ENCODE measurements at places on chromosomes 12 and 14.

DNA sequence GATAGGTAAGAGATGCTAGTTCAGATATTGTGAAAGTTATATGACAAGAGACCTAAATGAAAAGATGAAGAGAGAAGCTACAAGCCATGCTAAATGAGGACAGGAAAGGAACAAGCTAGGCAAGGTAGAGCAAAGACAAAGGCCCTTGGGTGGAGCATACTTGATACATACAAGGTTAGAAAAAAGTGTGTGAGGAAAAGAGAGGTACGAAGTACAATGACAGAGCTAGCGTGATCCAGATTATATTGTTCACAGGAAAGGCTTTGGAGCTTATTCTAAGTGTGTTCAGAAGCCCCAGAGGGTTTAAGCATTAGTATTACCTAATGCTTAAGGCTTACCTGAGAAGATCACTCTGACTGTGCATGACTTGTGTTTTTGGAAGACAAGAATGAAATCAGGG, 75.0 kb downstream of the SLCO1B3 start:
- DNase-seq: no peak

DNA sequence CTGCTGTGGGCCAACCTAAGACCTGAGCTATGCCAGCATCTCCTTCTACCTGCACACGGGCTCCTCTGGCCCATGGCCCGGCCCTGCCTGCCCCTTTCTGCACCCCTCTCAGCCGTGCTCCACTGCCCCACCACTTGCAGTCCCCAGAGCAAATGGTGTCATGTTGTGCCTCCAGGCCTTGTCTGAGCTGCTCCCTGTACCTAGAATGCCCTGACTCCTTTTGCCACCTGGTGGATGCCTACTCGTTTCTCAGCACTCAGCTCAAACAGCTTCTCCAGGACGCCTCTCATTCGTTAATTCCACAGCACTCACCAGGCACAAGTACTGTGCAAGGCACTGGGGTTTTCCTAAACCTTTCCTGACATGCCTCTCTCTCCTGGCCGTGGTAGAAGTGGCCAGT, 63.2 kb upstream of the PNMA1 start:
- DNase-seq: no peak

DNA sequence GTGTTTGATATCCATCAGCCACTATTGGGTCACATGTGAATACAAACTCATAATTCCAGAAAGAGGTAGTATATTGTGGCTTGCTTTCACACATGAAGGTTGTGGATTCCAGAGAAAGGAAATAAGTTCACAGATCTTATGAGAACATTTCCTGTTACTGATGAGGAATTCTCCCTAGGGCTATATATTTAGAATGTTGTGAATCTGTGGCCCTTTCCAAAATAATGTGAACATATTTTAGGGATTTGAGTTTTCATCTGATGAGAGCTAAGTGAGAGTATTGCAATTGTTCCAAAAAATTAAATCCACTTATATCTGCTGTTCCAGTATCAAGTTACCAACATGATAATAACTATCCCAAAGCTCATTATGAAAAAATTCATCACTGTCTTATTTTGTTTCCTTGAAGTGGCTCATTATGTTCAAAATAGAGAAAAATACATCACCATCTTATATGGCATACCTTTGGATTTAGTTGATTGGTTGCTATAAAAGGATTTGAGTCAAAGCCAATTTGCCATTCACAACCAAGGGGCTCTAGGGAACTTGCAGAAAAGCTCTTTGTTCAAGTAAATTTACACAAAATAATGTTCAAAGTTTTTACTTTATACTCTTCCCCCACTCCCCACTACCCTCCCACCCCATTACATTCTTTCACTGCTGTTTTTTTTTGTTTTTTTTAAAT, 76.3 kb downstream of the MYRFL start:
- DNase-seq: peak; percentile 51

DNA sequence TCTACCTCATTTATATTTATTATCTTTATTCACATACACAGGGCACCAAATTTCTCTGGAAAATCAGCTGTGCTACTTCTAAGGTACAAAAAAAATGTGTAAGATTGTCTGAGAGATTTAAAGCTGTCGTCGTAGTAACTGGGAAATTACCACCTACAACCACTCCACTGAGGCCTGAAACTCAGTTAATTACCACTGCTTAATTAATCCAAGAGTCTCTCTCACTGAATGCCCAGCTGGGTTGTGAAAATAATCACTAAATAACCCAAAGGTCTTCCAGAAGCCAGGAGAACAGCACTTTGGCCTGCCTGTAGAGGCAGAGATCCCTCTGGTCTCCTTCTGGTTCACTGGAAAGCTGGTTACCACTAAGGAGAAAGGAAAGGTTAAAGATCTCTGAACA, 207.2 kb upstream of the TMPO start:
- no peak for DNase-seq

GRCh38 chr12:85504624-85505023, 224.6 kb downstream of the ALX1 start:
- DNase-seq: no peak

GRCh38 chr14:104822821-104823615, 22.1 kb downstream of the ZBTB42 start:
- DNase-seq: no peak

DNA sequence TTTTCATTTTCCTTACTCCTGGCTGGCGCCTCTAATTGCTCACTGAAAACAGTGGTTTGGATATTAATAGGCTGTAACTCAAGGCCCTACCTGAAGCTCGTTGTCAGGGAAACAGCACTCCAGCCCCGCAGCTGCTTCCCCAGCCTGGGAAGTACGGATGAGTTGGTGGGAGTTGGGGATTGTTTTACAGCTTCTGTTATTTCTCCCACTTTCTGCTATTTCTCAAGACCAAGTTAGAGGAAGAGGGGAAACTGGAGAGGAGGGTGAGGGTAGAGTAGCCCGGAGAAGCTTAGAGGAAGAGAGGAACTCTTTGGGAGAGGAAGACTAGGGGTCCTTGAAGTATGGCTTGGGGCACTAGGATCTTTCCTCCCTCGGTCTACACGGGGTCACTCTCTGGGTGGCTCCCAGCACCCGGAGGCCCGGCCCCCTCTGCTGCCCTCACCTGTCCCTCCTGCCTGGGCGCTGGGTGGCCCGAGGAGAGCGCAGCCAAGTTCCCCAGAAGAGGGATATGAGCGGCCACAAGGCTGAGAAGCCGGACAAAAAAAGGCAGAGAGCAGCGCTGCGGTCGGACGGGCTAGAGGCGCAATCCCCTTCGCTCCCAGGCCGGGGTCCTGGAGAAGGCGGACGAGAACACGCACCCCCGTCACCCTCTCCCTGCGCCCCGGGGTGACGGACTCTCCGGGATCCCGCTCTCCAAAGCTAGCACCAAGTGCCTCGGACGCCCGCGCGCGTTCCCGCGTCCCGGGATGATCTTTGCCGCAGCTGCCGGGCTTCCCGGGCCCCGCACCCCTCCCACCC, 671 bp downstream of the SPTB start:
- DNase-seq: no peak

GRCh38 chr14:61152851-61153364, 128.2 kb downstream of the TMEM30B start:
- DNase-seq: peak; percentile 74

GRCh38 chr12:89895591-89895990, 187.0 kb upstream of the ATP2B1 start:
- no peak for DNase-seq

GRCh38 chr14:21083565-21084325, 13.6 kb downstream of the ARHGEF40 start:
- no peak for DNase-seq

DNA sequence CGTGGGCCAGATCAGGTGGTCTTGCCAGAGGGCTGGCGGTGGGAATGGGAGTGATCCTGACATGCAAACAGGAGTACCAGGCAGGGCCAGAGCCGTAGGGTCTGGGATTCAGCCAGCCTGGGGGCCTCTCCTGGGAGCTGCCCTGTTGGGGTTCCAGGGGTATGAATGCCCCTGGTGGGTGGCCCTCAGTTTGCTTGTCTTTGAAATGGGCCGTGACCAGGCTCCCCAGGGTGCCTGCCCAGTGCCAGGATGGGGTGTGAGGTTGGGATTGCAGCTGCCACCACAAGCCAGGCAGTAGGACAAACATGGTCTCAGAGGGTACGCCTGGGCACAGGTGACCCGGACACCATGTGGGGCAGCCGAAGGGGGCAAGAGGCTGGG, 168.8 kb downstream of the KIF26A start:
- DNase-seq: no peak

DNA sequence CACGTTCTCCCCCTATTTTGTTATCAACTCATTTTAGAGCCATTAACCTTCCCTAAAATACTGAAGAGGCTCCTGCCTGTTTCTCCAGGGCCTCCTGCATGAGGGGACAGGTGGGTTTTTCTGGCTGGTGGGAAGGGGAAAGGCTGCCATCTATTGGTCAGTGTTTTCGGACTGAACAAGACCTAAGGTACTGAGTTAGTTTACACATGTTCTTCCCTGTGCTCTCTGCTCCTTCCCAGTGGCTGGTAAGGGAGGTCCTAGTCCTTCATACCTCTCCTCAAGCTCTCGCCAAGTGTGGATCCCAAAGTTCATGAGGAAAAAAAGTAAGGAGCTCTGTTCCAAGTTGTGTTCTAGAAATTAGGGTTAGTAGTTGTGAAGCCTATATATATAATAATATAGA, 357.5 kb downstream of the FSCB start:
- DNase-seq: no peak

- no peak for DNase-seq
Measured at GRCh38 chr12:84073401-84073800, 839.2 kb downstream of the SLC6A15 start.

DNA sequence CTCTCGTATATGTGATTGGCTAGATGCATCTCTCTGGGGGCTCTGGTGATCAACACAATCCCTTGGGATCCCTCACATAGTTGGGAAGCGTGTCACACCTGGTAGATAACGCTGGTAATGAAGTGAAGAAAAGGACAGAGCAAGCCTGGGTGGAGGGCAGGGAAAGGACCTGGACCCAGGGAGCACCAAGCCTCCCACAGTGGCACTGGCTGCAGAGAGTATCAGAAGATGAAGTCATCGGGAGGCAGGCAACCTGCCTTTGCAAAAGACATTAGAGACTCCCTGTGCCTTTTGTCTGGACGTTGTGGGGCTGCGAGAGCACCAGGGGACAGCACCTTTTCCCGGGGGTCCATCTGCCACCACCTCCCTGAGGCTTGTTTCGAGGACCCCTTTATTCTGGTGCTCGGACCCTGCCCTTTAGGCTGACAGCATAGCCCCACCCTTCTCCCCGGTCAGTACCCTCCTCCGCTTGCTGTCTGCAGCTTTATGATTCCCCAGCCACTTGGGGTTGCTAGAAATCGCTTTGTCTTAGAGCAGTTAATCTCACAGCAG, 116.4 kb downstream of the EML1 start:
- DNase-seq: peak; percentile 39

GRCh38 chr12:114140576-114140975, 174.5 kb upstream of the RBM19 start:
- no peak for DNase-seq

GRCh38 chr14:54685286-54685845, 118.4 kb downstream of the SAMD4A start:
- no peak for DNase-seq

GRCh38 chr14:104102282-104102914, 16.9 kb downstream of the ASPG start:
- DNase-seq: no peak

GRCh38 chr12:20096430-20096829, 271.9 kb upstream of the PDE3A start:
- DNase-seq: peak; percentile 25

- no peak for DNase-seq
Measured at GRCh38 chr12:94798113-94798512, 147.8 kb upstream of the TMCC3 start.

GRCh38 chr12:101235686-101236085, 25.6 kb upstream of the SLC5A8 start:
- no peak for DNase-seq

- no peak for DNase-seq
Measured at GRCh38 chr14:94439453-94440057, 13.0 kb downstream of the SERPINA11 start.

DNA sequence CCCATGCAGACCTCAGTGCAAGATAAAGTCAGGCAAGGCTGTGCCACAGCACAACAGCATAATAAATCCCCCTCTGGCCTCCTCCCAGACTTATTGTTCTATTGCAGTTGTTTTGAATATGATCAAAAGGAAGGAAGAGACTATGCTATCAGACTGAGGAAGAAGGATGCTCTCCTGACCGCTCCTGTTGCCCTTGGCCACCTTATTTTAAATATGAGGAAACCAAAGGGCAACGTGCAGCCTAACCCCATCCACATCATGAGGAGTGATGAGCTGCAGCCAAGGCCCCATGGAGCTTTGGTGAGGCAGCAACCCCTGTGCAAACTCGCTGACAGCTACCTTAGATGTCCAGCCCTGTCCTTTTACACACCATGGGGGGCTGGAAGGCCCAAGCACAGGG, 291.7 kb downstream of the ZFP36L1 start:
- no peak for DNase-seq

- DNase-seq: no peak
Measured at GRCh38 chr14:57136669-57137328, 131.9 kb downstream of the EXOC5 start.

GRCh38 chr14:60313093-60313492, 64.1 kb downstream of the PPM1A start:
- no peak for DNase-seq

DNA sequence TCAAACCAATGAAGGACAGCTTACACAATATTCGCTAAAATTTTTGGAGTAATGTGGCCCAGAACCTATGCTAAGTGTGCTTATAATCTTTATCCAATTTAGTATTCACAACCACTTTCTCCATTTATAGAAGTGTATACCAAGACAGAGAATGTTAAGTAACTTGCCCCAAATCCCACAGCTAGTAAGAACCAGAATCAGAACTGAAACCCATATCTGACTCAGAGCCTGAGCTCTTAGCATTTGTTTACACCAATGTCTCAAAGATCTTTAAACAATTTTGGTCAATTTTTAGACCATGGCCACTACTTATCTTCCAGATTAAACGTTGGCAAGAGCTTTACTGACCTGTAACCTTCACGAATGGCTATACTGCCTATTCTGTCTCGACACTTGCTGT, 53.0 kb downstream of the PAPLN start:
- DNase-seq: no peak

DNA sequence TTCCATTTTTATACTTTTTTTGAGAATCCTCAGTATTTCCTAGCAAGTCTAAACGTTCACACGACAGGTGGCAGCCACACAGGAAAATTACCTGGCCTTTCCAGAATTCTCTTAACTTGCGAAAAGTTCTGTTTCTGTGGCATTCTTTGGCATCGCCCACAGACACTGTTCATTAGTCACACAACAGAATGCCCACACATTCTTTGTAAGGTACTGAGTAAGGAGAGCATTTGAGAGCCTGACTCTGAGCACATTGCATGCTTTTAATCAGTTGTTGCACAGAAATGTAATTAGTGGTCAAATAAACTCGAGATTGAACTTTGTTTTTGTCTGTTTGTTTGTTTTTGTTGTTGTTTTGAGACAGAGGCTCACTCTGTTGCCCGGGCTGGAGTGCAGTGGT, 52.4 kb downstream of the LMNTD1 start:
- no peak for DNase-seq

All from fibroblast of skin of back (primary cell).